ENCODE measurements at places on chromosomes 2 and 18. TPM values are rescaled to one million over a fixed set of nuclear protein-coding genes. Genes with fewer than 3 reads are reported as not detected.

DNA sequence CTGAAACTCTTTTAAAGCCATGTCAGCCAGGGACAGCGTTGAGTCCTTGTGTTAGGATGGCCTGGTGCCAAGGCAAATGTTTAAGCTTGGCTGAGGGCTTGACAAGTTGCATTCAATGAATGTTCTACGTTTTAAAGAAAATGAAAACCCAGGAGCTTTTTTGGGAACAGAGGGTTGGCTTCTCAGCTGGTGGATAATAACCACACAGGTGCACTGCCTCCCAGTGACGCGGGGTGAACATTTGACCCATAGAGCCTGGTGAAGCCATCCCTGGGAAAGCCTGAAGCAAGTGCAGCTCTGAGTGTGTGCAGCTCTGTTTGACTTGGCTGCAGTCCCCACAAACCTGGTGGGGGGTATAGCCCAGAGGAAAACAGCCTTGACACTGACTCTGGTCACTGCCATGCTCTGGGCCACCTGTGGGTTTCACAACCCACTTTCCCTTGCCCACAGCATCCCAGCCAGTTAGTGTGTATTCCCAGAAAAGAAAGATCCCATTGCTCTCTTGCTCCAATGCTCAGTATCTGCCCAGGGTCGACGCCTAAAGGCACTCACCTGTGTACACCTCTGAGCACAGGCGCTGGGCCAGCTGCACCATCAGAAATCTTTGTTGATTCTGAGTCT is 874.9 kb downstream of the RNF144A start:
- DNase-seq: no peak

GRCh38 chr2:237879058-237879430 is 19.6 kb downstream of the RAMP1 start:
- DNase-seq: no peak

DNA sequence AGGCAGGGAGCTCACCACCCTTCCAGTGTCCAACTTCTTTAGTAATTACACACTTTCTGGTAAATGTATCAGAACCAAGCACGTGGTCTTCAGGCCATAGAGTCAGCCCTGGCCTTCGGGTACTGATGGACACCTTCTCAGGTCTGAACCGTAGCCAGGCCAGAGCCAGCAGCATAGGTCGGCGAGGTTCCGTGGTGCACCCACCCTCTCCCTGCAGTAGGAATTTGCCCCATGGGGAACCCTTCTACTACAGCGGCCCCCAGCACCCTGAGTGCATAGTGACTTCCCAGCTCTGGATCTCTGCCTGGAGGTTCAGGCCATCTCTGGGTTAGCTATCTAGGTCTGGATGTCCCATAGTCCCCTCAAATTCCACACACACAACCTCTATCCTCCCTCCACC is 61.6 kb downstream of the EDAR start:
- no peak for DNase-seq

DNA sequence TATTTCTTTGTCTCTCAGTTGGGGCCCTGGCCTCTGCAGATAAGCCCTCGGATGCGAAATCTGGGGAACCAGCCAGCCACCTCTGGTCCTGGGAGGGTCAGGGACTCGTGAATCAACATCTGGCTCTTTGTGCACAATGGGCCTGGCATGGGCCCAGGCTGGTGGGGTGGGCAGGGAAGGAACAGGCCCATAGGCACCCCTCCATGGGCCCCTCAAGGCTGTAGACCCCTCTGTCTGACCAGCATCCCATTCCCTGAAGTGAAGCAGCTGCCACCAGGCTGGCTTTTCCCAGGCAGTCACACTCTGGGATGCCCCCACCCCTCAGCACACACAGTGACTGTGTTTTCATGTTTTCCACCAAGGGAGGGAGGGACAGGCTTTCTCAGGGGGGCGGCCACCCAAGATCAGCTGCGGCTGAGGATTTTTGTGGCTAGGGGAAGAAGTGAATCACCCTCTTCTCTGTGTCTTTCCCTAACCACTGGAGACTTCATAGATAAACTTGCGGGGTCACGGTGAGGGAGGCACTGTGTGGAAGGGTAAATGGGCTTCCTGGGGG is 166.0 kb downstream of the AGAP1 start:
- no peak for DNase-seq

- DNase-seq: no peak
Measured at GRCh38 chr2:110153416-110153815, 37.8 kb upstream of the MALL start.

- DNase-seq: no peak
Measured at GRCh38 chr18:3692113-3692621, 242.2 kb downstream of the TGIF1 start.

DNA sequence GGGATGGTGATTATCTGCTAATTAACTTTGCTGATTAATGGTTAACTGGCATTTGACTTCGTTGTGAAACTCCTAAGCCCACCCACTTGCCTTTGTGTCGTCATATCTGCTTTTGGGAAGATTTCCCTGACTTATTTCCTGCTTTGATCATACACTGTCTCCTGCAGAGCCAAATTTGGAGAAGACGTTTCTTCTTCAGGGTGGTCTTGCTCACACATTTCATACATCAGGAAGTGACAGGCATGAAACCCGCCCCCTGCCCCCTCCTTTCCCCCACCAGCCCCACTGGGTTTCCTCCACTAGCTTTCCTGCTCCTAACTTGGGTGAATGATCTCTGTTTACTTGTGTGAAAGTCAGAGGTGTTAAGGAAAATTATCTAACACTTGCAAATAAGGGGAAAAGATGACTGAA is 300.1 kb downstream of the TSN start:
- no peak for DNase-seq

GRCh38 chr2:239895669-239896068 is 129.5 kb downstream of the NDUFA10 start:
- no peak for DNase-seq

SERPINE2 gene
- 33.1 TPM for total RNA-seq

NETO1 gene
- total RNA-seq: not detected

REG1B gene
- not detected for total RNA-seq

Measured in activated naive CD8-positive, alpha-beta T cell treated with anti-CD3 and anti-CD28 coated beads for 36 hours (primary cell).